ENCODE measurements at places on chromosomes 1 and 21. TPM values are rescaled to one million over a fixed set of nuclear protein-coding genes. Genes with fewer than 3 reads are reported as not detected.

CLCC1 gene
- total RNA-seq: 25.8 TPM

CORT gene
- total RNA-seq: not detected

TTC34 gene
- 0.07 TPM for total RNA-seq

MYCL gene
- total RNA-seq: 0.31 TPM

FOXO6 gene
- 0.13 TPM for total RNA-seq

DNA sequence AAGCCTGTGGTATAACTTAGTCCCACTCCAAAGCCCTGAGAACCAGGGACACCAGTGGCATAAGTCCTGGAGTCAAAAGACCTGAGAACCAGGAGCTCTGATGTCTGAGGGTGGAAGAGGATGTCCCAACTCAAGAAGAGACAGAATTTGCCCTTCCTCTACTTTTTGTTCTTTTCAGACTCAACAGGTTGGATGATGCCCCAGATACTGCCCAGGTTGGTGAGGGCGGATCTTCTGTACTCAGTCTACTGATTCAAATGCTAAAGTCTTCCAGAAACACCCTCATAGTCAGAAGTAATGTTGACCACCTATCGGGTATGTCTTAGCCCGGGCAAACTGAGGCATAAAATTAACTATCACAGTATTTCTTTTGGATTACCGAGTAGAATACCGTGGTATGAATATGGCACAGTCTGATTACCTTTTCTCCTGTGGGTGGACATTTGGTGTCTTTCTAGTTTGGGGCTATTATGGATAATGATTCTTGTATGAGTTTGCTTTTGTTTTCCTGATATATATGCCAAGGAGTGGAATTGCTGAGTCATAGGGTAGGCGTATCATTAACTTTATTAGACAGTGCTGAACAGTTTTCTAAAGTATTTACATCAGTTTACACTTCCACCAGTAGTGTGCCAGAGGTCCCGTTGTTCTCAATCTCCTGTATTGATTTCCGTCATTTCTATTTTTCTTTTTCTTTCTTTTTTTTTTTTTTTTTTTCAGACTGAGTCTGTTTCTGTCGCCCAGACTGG lies 3.2 kb upstream of the CHAF1B start:
- peaks cover 52% of the 10 kb centered on the region for H3K4me1 ChIP-seq
- H3K4me3 ChIP-seq: no peak overlapping the region
- peaks cover 9% of the 10 kb centered on the region for H3K36me3 ChIP-seq
- H3K27me3 ChIP-seq: no peaks in the 10 kb centered on the region
- H3K27ac ChIP-seq: no peak overlapping the region

GRCh38 chr1:95226781-95227660 lies 7.0 kb upstream of the RWDD3 start:
- no peaks in the 10 kb centered on the region for H3K27me3 ChIP-seq
- no peaks in the 10 kb centered on the region for H3K36me3 ChIP-seq
- DNase-seq: no peak
- no peak overlapping the region for H3K4me3 ChIP-seq

DNA sequence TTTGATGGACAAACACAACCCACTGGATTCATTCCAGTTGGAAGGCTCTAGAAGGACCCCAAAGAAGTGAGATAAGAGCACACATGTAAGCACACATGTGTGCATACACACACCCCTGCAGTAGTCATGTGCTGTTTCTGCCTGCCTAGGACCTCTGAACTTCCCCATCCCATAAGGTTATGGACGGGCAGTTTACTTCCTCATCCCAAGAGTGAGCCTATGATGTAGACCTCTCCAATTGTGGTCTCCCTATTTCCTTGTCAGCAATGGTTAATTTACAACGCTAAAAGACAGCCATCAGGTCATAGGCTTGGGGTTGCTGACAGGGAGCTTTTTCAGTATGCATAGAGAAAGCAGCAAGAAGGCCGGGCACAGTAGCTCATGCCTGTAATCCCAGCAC lies 15.4 kb upstream of the ADAR start:
- H3K4me3 ChIP-seq: no peak overlapping the region
- no peaks in the 10 kb centered on the region for H3K27me3 ChIP-seq
- no peak for DNase-seq

DNA sequence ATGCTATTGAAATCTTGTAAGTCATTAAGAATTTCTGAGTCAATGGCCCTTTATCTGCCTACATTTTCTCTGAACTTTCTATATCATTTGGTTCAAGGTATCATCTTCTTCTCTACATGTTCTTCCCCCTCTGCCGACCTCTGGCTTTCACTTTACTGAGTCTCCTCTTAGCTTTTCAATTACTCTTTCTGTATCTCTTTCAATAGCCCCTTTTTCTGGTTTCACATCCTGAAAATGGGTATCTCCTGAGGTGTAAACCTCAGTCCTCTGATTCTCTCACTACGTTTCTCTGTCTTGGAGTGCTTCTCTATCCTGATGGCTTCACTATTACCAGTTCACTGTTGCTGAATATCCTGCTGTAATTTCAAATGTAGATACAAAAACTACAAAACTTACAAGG lies 98.9 kb downstream of the LYST start:
- H3K27me3 ChIP-seq: no peaks in the 10 kb centered on the region
- H3K4me3 ChIP-seq: no peak overlapping the region
- no peak for DNase-seq
- H3K27ac ChIP-seq: no peak overlapping the region
- no peaks in the 10 kb centered on the region for H3K4me1 ChIP-seq
- H3K36me3 ChIP-seq: no peaks in the 10 kb centered on the region

DNA sequence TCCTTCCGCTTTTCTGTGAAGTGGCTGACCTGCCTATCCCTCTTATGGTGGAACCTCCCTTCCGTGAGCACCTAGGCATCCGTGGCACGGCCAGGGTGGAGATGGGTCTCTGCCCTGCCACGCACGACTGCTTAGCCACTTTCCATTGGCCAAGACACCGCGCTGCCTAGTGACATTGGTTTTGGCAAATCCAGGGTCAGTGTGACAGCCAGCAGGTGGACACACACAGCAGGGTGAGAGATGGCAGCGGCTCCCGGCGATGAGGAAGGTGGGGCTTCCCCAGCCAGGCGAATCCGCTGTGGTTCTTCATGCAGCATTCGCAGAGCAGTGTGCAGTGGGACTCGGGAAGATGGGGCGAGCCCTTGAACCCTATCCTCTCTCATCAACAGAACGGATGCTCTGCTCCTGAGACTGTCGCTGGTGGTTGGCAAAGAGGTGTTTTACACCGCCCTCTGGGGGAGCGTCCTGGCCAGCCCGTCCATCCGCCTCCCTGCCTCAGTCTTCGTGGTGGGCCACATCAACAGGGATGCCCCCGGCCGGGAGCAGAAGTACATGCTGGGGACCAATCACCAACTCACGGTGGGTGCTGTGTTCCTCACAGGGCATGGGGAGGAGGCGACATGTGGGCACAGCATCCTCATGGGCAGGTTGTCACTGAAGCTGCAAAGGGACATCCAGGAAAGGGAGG lies 51.8 kb downstream of the DOP1B start:
- no peak overlapping the region for H3K4me3 ChIP-seq
- peaks cover 16% of the 10 kb centered on the region for H3K4me1 ChIP-seq

DNA sequence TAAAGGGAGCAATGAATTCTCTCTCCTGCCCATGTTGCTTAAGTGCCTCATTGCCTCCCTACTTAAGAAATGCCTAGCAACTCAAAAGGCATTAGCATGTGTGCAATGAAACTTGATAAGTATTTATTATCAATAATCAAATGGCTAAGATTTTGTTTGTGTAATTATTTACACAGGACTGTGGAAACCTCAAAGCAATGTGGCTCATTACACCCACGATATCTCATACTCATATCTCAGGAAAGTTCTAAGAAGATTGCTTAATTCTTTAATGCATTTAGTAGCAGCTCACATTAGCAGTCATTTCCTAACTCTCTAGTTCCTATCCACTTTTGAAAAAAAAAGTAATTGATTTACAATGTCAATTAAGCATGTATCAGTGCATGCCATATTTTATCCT lies 253.3 kb downstream of the DUSP10 start:
- H3K4me1 ChIP-seq: no peaks in the 10 kb centered on the region
- DNase-seq: no peak
- no peak overlapping the region for H3K27ac ChIP-seq
- H3K27me3 ChIP-seq: no peaks in the 10 kb centered on the region

GRCh38 chr1:57164584-57164983 lies 198.8 kb upstream of the C8B start:
- H3K36me3 ChIP-seq: no peaks in the 10 kb centered on the region
- H3K4me1 ChIP-seq: peaks cover 6% of the 10 kb centered on the region
- H3K4me3 ChIP-seq: no peak overlapping the region
- no peak overlapping the region for H3K27ac ChIP-seq
- DNase-seq: no peak
- H3K27me3 ChIP-seq: no peaks in the 10 kb centered on the region

GRCh38 chr21:35517865-35518264 lies 468.8 kb upstream of the RUNX1 start:
- no peaks in the 10 kb centered on the region for H3K27me3 ChIP-seq
- no peak overlapping the region for H3K4me3 ChIP-seq
- no peaks in the 10 kb centered on the region for H3K4me1 ChIP-seq
- no peaks in the 10 kb centered on the region for H3K36me3 ChIP-seq
- H3K27ac ChIP-seq: no peak overlapping the region

All from HepG2 (cell line).